Stimulated activated CD4-positive, alpha-beta T cell treated with anti-CD3 and anti-CD28 coated beads, Interleukin-12 subunit alpha, Interleukin-12 subunit beta, amount 100 ng/mL, for 4 hours (primary cell): ENCODE measurements at places on chromosomes 7 and 10.

DNA sequence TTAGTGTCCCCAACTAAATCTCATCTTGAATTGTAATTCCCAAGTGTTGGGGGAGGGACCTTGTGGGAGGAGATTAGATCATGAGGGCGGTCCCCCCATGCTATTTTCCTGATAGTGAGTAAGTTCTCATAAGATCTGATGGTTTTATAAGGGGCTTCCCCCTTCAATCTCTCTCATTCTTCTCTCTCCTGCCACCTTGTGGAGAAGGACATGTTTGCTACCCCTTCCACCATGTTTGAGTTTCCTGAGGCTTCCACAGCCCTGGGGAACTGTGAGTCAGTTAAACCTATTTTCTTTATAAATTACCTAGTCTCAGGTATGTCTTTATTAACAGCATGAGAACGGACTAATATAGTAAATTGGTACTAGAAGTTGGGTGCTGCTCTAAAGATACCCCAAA lies 365.6 kb downstream of the ANKRD7 start:
- DNase-seq: no peak

DNA sequence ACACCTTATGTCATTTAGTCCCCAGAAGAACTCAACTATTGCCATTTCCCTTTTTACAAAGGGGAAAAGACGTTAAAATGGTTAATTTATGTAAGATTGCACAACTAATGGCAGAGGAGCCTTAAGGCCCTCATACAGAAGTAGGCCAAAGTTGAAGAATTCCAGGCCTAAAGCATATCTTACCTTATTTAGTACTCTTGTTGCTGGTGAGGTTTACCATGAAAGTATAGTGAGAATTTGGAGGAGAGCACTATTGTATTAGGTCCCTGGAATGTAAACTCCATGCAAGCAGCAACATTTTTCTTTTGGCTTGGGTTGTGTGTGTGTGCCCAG lies 731 bp upstream of the CRPPA start:
- no peak for DNase-seq

DNA sequence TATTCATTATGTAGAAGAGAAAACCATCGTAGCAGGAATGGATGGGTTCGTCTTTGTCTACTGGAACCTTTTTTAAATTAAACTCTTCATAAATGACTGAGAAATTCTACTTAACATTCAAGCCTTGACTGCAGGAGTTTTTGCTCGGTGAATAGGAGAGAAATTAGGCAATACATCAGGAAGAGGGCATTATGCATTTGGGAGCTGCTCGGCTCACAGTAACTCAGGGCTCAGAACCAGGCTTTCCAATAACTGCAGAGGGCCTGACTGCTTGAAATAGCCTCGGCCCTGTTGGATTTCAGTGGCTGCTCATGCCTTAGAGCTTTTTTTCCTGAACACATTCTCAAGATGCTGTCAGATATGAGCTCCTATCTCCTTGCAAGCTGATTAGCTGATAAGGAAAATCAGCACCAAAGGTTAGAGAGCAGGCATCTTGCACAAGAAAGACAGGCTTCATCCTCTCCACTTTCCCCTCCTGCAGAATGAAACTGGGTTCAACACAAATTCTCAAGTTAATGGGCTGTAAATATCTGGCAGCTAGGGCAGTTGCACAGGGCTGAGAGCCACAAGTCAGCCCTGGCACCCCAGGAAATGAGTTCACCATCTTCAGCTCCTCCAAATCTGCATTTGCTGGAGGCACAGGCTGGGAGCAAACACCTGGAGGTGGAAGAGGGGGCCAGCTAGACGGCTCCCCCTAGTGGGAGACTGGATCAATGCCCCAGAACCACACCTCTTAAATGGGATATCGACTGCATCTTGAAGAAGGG lies 24.3 kb downstream of the TECTB start:
- DNase-seq: peak; percentile 6

- DNase-seq: no peak
Measured at GRCh38 chr10:12098966-12099365, 30.2 kb downstream of the DHTKD1 start.

- DNase-seq: no peak
Measured at GRCh38 chr7:45191396-45191795, 33.8 kb downstream of the RAMP3 start.

- DNase-seq: no peak
Measured at GRCh38 chr7:131533566-131534561, 22.6 kb downstream of the PODXL start.

GRCh38 chr7:34333925-34334324 lies 324.1 kb upstream of the NPSR1 start:
- no peak for DNase-seq

- no peak for DNase-seq
Measured at GRCh38 chr10:76358743-76359395, 927.4 kb downstream of the LRMDA start.

GRCh38 chr10:127922675-127923366 lies 15.9 kb downstream of the PTPRE start:
- no peak for DNase-seq

DNA sequence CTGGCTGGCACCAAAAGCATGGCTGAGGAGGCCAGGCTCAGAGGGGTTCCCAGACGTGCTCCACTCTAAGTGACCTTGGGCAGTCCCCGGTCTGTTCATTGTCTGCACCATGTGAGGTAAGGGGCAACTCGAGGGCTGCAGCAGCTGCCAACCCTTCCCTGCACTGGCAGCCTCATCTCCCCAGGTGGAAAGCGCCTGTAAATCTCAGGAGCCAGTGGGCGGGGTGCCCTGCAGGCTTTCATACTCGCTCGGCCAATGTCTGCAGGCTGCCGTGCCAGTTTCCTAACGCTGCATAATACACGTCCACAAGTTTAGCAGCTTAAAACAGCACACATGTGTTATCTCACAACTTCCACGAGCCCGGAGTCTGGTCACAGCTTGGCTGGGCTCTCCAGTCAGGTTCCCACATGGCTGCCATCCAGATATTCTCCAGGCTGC lies 12.6 kb upstream of the GDF10 start:
- DNase-seq: no peak

DNA sequence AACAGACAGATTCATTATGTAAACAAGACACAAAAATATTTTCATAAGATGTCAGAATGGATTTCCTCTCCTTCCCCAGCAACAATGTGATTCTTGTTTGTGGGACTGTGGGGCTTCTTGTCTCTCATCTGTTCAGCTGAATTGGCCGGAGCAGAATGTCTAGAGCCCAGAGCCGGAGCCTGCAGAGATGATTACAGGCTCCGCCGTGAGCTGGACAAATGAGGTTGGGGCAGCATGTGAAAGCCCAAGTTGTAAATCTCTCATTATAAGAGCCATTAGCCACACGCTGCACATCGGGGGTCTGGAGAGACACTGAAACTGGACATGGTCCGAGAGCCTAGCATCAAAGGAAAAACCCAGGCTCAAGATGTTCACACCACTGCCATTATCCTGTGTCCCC lies 137.0 kb upstream of the ADAM12 start:
- DNase-seq: no peak

DNA sequence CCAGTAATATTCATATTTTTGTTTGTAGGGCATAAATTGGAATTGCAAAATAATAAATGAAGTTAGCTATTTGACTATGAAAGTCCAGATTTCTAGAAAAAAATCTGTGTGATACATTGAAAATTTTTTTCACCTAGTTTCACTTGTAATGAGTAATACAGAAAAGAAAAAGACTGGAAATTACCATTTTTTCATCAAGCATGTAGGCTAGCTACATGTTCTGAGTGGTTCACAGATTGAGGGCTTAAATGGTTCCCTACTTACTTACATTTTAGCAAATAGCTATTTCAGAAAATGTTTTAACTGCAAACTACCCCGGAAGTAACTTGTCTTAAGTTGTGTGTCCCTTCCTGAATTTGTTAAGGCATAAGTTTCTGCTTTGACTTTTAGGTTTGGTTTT lies 396.0 kb downstream of the PHF14 start:
- DNase-seq: no peak

- DNase-seq: no peak
Measured at GRCh38 chr10:97020452-97021400, 165.0 kb downstream of the SLIT1 start.

- no peak for DNase-seq
Measured at GRCh38 chr7:123393623-123394022, 140.8 kb downstream of the IQUB start.

DNA sequence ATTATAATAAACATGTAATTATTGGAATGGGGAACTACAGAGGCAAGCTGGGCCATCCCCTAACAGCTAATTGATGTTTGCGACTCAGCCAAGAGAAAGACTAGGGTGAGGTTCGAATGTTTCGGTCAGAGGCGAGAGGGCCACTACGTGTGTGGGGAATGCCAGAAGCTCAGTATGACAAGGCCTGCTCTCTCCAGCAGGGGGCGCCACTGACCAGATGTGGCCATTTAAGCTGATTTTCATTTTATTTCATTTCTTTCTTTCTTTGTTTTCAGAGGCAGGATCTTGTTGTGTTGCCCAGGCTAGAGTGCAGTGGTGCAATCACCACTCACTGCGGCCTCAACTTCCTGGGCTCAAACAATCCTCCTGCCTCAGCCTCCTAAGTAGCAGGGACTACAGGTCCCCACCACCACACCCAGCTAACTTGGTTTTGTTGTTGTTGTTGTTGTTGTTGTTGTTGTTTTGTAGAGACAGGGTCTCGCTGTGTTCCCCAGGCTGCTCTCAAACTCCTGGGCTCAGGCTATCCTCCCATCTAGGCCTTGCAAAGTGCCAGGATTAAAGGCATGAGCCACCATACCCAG lies 38.1 kb downstream of the TMEM130 start:
- peak; percentile 30 for DNase-seq

DNA sequence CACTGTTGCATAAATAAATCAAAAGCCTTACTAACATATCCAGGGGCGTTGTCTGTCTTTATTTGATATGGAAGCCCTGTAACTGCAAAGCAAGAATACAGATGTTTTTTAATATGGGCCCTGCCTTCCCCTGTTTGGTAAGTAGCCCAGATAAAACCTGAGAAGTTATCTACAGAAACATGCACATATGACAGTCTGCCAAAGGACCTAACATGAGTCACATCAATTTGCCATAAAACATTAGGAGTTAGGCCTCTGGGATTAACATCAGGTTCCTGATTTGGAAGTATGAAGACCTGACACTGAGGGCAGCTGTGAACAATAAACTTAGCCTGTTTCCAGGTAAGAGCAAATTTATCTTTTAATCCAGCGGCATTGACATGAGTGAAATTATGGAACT lies 1588.8 kb downstream of the REEP3 start:
- DNase-seq: no peak

GRCh38 chr7:3461923-3462322 lies 160.9 kb downstream of the SDK1 start:
- DNase-seq: peak; percentile 38

DNA sequence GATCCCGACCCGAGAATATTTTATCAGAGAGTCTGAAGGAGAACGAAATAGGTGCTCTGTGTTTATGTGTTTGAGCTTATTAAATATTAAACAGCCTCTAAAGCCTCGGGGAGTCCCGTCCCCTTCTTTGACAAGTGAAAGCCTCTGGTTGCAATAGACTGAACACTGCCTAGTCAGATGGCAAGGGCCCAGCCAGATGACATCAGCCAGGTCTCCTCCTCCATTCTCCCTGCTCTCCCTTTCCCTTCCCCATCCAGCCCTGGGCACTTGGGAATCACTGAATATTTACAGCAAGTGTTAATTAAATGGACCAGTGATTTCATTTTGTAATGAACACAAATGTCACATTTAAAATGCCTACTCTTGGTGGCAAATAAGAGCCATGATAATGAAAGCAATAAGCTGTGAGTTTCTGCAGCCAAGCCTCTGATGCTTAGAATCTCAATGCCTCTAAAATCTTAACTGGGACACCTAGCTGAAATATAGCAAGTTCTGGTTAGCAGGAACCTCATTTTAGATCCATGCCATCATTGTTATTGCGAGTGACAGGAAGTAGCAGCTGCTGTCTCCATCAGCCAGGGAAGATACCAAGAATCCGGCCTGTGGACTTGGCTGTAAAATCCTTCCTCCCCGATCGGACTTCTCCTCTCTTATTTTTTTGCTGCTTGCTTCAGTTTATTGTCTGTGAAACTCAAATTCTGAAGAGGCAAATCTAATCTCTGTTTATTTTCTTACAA lies 202.1 kb downstream of the PRPF18 start:
- no peak for DNase-seq

DNA sequence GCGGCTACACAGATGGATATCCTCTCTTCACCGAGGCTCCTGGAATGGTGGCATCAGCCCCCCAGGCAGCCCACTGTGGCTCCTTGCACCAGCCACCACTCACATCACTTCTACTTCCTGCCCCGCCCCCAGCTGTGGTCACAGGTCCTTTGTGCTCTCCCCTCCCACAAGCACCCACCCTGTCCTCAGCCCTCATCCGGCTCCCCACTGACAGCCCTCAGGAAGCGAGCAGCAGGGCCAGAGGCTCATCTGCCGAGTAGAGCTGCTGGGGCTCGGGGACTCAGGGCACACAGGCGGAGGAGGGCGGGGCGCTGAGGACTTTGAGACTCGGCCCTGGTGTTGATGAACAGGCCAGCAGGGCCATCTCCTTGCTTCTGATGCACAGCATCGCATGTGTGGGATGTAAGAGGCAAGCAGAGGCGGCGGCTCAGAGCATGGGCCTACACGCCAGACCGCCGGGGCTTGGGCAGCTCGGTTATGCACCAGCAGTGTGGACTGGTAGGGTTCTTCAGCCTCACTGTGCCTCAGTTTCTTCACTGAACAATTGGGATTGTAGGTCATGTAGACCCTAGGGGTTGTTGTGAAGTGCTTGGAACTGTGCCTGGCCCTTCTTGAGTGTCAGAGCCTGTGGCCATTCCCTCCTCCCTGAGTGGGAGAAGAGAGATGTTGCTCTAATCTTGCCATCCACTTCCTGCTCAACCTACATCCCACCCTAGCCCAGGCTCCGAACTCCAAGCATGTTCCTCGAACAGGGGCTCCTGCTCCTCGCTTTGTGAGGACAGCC lies at the start of gene PRF1:
PRF1 (minus strand) TSS at position 77 of the 784 bp plus-strand sequence. CDS start 1,839 bp downstream, outside the sequence.
- DNase-seq: peak; percentile 44

DNA sequence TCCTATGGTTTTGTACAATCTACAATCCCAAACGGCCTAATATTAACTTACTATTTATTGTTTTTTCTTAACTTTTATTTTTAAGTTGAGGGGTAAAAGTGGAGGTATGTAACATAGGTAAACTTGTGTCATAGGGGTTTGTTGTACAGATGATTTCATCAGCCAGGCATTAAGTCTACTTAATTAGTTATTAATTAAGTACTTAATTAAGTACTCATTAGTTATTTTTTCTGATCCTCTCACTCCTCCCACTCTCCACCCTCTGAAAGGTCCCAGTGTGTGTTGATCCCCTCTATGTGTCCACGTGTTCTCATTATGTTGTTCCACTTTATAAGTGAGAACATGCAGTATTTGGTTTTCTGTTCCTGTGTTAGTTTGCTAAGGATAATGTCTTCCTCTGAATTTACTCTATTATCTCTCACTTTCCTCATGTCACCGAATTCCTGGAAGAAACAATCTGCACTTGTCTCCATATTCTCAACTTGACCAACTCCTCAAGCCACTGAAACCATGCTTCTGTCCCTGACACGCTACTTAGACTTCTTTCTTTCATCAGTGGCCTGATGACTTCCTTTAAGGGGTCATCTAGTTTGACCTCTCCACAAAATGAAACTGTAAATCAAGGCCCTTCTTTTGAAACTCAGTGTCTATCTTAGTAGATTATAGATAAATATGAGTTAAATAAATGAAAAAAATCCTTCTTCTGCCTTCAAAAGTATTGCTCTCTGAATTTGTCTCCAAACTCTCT lies 9.1 kb downstream of the CACNA2D1 start:
- DNase-seq: no peak
